Caco-2 (cell line): ENCODE measurements at places on chromosomes 13 and 19. TPM values are rescaled to one million over a fixed set of nuclear protein-coding genes. Genes with fewer than 3 reads are reported as not detected.

Gene AP1M2
- 191 and 196 TPM in 2 replicates for total RNA-seq

Gene KANK3
- total RNA-seq, result 1.1 TPM in 2 replicates

Gene OSCAR
- total RNA-seq, result 0.23 TPM in 1 of 2 replicates, not detected in the other

Gene OR7G3
- not detected in 2 replicates for total RNA-seq

Gene UBAC2
- total RNA-seq, result 91.3 and 103 TPM in 2 replicates
